ENCODE measurements at places on chromosomes 7 and 10.

- DNase-seq: no peak
These were observed 68.1 kb upstream of the PODXL start for GRCh38 chr7:131624536-131624935.

DNA sequence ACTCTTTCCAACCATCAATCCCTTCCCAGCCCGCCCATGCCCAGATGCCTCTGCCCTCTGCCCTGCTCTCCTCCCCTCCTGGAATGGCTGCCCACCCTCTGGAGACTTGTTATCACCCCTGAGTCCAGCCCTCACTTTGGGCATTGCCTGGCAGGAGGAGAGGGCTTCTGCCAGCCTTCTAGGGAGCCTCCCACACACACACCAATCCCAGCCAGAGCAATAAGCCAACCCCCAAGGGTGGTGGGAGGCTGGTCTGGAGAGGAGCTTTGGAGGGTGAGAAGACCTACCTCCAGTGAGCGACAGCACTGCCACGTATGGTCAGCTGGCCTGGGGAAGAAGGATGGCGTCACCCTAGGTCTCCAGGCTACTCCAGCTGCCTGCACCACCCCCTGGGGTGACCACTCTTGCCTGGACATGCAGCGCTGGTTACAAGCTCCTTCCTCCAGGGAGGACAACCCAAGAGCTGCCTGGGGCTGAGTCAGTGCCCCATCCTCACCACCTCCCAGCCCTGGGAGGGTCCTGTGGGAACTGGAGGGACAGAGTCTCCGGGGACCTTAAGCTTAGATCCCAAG, 8.4 kb downstream of the C10orf105 start:
- DNase-seq: no peak

- DNase-seq: no peak
These were observed 20.6 kb upstream of the ARHGAP12 start for GRCh38 chr10:31949266-31949665.

GRCh38 chr7:119320316-119320715, 952.7 kb upstream of the KCND2 start:
- no peak for DNase-seq

DNA sequence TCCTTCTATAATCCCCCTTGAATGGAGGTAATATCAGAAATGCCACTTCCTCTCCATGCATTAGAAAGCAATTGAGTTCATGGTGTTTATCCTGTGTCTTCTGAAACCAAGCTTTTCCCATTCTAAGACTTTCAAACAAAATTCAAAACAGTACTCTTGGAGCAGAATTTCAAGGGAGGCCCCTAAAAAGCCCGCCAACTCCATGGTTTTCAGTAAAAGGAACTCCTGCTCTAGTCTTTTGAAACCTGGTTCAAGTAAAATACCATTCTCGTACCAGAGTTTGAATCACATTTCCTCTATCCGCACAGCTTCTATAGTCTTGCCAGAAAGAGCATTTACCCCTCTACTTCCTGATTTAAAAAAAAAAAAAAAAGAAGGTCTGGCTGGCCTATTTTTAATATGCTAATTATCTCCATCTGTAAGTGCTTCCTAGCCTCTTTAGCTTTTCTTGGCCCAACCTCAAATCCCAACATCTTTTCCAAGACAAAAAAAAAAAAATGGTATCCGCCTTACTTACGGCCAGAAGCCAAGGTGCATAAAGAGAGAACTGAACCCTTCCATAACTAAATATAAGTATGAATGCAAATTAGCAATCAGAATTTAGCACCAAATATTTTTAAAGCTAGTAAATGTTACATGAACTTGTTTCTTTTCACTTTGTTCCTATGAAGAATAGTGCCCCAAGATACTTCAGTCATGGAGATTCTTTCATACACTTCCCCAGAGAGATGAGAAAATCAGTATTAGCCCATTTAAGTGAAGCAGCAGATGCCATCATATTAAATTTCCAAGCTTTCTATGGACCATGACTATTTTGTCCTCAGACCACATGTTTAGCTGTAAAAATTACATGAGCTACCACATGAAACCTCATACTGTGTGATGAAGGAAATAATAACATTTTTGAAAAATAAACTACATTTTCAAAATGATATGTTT, 199.9 kb upstream of the FAM3C start:
- DNase-seq: no peak

GRCh38 chr10:30553018-30553625, 76.4 kb downstream of the LYZL2 start:
- DNase-seq: no peak

DNA sequence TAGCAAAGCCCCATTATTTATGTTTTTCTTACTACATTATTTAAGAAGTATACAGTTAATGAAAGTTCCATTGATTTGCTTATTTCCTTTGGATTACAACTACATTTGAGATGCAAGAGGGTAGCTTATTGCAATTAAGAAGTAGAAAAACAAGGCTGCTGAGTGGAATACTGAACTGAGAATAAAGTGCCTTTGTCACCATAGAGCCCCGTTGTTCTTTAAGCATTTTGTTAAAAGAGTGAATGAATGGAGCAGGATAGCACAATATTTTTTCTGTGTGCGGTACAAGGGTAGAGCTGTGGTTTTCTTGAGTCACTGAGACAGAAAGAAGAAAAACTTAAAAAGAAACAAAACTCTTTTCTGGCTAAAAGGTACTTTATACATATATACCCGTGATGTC, 45.6 kb downstream of the ZNF277 start:
- no peak for DNase-seq

DNA sequence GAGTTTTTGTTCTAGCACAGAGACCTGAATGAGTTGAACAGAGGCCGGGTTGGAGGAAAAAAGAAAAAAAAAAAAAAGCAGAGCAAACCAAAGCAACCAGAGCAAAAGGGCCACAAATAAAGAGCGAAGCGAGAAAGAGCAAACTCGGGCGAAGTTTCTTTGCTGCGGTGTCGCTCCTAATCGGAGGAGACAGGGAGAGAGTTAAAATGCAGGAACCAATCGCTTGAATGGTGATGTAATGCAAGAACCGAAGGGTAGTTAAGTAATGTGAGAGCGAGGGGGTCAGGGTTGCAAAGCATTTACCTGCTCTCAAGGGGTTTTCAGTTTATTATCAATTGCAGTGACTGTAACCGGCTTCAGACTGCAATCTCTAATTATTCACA, 271.7 kb downstream of the TRIL start:
- DNase-seq: peak; percentile 25

DNA sequence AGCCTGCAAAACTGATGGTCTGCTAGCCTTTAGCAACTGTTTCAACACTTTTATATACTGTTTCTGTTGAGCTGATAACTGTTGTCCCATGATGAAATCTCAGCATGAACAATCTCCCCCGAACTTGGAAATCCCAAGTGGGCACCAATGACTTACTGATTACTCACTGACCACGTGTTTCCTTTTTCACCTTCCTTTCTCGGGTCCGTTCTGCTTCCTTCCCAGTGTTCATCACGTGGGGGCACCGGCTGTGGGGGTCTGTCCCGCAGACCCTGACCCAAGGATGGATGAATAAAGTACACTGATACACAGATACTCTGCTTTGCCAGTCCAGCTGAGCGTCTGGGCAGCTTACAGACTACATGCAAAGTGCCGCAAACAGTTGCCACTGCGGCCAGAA, 39.0 kb upstream of the RASGEF1A start:
- no peak for DNase-seq

GRCh38 chr10:93075369-93076221, 1.9 kb downstream of the CYP26A1 start:
- DNase-seq: no peak

Data from HTR-8/SVneo (cell line).